ENCODE measurements at places on chromosomes 11 and 22.

- DNase-seq, result no peak
Measured at GRCh38 chr11:130831976-130832375, 84.3 kb downstream of the SNX19 start.

DNA sequence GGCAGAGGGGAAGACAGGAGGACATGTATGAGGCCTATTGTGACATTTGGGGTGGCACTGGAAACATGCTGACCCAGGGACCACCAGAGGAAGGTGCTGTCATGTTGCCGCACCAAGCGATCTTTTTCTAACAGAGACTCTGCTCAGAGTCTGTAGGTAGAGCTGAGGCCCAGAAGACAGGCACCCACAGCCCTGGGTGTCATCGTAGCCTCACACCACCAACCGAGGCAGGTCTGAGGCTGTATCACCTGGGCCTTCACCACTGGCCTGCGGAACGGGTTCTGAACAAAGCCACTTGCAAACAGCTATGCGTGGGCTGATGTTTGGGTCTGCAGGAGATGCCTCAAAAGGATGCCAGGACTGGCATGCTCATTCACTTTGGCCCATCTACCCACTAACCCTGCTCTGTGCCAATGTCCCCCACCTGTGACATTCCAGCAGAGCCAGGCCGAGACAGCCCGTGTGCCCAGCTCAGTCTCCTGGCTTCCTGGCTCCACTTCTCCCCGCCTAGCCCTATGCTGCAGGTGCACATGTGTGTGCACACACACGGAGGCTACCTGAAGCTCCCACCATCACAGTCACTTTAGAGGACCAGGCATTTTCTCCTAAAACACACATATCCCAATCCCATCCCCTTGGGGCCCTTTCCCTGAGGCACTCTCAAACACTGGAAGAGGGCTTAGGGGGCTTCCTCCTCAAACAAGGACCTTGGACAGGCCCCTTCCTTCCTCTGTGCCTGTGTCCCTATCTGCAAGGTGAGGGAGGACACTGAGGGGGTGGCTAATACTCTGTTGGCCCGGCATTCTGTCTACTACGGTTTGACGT is 3.6 kb downstream of the TRIM29 start:
- no peak for DNase-seq

DNA sequence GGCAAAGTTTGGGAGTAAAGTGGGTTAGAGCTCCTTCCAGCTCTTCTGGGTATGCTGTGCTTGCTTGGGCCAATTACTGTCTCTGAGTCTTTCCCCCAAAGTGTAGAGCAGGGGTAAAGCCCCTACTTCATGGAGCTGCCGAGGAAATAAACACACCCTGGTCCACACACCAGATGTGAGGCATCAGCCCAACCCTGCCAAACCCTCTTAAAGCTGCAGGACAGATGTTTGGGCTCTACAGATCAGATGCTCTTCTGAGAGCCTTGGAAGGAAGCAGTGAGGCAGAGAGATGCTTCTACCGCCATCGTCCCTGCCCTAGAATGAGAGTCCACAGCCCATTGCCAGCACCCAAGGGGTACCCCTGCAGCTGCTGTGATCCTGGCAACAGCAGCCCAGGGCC is 64.7 kb downstream of the ELFN2 start:
- no peak for DNase-seq

GRCh38 chr11:61090982-61091372 is 11.3 kb upstream of the CD5 start:
- DNase-seq, result no peak

- no peak for DNase-seq
Measured at GRCh38 chr11:67617243-67617953, 10.7 kb downstream of the NDUFV1 start.

DNA sequence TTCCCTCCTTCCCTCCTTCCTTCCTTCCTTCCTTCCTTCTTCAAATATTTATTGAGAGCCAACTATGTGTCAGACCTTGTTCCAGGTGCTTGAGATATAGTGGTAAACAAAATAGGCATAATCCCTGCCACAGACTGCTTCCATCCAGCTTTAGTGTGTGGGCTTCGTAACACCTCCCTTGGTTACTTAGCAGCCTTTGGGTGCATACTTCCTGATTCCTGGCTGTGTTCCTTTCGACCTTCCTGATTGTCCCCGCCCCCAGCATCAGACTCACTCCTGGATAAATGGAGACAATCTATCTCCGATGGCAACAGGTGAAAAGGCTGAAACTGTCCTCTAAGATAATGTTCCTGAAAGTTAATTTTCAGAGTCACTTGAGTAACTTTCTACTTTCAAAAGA is 13.5 kb downstream of the CCDC81 start:
- no peak for DNase-seq

- DNase-seq, result no peak
Measured at GRCh38 chr11:36619502-36619901, 21.5 kb upstream of the RAG2 start.
